ENCODE measurements at places on chromosomes 2 and 18.

- peak; percentile 9 for DNase-seq
Observed at GRCh38 chr2:151051574-151052220, 210.0 kb downstream of the RBM43 start.

DNA sequence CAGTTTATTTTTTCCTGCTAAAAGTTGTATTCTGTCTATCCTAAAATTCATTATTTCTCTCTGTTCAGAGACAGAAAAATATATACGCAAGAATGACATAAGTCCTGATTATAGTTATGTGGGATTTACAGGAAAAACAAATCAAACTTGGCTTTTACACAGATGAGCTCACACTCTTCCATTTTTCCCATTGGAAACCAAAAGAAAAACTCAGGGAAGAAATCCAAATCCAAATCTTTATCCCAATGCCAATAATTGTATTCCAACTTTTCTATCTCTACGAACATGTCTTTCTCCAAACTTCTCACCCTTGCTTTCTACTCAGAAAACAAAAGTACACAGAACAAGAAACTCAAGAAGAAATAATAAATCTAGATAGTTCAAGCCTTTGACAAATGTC is 249.1 kb upstream of the TMEFF2 start:
- DNase-seq = no peak

- no peak for DNase-seq
Observed at GRCh38 chr2:8938384-8938783, 65.1 kb downstream of the MBOAT2 start.

DNA sequence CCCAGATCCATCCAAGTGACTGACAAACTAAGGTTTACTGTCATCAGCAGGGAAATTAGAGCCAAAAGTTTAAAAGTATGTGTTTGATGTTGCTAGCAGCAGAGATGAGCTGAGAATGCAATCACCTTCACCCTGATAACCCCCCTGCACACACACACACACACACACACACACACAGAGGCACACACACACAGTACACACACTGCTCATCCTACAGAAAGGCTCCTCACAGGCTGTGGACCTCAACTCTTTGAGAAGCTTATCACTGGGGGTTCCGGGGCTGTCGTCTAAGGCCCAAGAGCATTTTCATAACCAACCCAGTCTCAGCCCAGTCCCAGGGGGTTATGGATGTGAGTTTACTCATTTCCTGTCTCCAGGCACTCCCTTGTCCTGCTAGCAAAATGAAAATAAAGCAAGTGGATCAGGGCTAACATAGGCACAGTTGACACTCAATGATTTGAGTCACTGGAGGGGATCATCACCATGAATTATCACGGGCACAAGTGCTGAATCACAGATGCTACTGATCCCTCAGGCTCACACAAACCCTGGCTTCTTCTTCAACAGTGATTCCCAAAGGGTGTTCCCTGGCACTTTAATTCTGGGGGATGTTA is 76.6 kb downstream of the ALK start:
- DNase-seq = no peak

GRCh38 chr18:8357320-8357719 is 251.9 kb upstream of the RAB12 start:
- no peak for DNase-seq

GRCh38 chr18:14025306-14025940 is 106.8 kb downstream of the ZNF519 start:
- no peak for DNase-seq

- no peak for DNase-seq
Observed at GRCh38 chr2:197109326-197109725, 182.8 kb upstream of the PGAP1 start.

DNA sequence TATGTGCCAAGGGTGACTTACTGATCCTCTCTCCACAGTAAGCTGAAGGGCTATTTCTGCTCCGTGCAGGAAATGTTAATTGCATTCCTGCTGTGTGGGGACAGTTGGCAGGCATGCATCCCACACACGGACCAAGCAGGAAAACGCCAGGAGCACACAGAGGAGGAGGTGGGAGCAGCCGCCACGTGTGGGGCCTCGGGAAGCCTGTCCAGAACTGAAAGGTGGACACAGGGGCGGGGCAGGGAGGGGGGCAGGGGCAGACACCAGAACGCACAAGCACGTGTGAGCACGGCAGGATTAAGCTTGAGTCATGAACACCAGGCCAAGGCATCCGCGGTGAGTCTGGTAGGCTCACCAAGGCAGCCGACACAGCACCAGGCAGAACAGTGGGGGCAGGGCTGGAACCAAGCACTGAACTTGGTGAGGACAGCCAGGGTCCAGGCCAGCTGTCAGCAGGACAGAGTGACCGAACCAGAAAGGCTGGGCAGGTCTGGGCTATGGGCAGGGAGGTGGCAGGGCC is 177.1 kb downstream of the EIPR1 start:
- DNase-seq = no peak

- DNase-seq = no peak
Observed at GRCh38 chr2:150653351-150653750, 165.9 kb upstream of the RND3 start.

GRCh38 chr2:12613137-12613835 is 103.5 kb upstream of the TRIB2 start:
- no peak for DNase-seq

GRCh38 chr2:112001136-112001715 is 53.8 kb upstream of the TMEM87B start:
- no peak for DNase-seq

GRCh38 chr2:150462770-150463169 is 24.7 kb downstream of the RND3 start:
- DNase-seq = no peak

DNA sequence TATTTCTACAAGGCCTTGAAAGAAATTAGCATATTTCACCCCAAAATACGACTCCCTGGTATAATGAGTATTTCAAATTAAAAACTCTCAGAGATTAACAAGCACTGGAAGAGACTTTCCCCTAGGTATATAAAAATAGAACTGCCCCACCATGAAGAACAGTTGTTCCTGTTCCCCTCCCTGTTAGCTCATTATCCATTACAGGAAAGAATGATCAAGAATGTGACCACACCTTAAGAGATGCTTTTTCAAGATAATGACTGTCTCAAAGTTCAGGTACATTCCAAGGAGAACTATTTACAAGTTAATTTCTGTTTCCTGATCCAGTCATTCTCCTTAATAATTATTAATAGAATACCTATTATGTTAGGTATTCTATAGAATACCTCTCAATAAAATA is 1220.6 kb upstream of the CDH2 start:
- no peak for DNase-seq

- DNase-seq = no peak
Observed at GRCh38 chr2:100818606-100819369, 1.2 kb upstream of the NPAS2 start.

Data from stimulated activated CD4-positive, alpha-beta T cell treated with anti-CD3 and anti-CD28 coated beads, Interleukin-1b, Interleukin-23, amount 100 ng/mL, for 48 hours (primary cell).